ENCODE measurements at places on chromosomes 6 and 20.
A peak's percentile ranks its signal among the peaks of the same experiment; 100 is the strongest.

DNA sequence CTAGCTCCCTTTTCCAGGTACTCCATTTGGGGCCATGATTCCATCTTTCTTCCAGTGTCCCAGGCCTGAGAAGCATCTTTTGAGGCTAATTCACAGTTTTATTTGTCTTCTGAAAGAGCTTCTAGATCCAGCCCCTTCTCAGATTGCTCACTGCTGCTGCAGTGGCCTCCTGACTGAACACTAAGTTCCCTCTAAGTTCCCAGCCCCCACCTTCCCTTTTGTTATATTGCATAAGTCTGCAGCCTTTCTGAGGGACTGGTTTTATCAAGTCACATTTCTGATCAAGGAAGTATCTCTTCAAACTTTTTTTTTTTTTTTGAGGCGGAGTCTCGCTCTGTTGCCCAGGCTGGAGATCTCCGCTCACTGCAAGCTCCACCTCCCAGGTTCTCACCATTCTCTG lies 10.7 kb downstream of the MAPRE1 start:
- DNase-seq, result no peak

GRCh38 chr20:37380864-37381579 lies 35.1 kb downstream of the SRC start:
- DNase-seq, result no peak

DNA sequence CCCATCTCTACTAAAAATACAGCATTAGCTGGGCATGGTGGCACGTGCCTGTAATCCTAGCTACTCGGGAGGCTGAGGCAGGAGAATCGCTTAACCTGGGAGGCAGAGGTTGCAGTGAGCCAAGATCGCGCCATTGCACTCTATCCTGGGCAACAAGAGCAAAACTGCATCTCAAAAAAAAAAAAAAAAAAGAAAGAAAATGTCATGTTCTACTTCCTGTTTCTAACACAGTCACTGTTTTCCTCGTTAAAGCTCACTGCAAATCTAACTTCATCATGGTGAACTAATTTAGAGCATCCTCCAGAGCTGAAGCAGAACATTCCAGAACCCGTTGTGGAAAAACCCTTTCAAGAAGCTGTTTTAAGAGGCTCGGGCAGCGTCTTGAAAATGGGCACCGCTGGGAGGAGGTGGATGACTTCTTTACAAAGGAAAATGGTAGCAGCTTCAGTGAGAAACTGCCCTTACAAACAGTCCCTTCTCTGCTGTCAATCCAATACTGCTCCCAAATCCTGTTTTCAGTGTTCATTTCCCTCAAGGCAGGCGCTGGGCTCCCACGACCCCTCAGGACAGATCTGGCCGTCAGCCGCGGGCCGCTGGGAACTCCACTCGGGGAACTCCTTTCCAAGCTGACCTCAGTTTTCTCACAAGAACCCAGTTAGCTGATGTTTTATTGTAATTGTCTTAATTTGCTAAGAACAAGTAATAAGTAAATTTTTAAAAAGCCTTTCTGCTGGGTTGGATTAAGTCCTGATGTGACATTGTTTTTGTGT lies 12.5 kb downstream of the CTSZ start:
- DNase-seq, result no peak

DNA sequence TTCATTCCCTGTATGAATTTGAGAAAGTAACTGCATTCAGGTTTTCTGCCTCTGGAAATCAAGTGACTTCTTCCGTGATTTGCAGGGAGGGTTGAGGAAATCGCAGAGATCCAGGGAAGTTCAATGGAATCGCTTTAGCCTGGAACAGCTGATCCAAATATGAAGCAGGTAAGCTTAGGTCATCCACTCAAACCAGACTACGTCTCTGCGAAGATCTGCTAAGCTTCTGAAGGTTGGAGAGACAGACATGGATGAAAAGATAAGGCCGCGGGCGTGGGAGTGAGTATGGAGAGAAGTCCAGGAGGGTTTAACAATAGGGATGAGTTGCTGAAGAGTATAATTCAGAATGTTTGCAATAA lies 34.2 kb upstream of the BTN3A2 start:
- no peak for DNase-seq

DNA sequence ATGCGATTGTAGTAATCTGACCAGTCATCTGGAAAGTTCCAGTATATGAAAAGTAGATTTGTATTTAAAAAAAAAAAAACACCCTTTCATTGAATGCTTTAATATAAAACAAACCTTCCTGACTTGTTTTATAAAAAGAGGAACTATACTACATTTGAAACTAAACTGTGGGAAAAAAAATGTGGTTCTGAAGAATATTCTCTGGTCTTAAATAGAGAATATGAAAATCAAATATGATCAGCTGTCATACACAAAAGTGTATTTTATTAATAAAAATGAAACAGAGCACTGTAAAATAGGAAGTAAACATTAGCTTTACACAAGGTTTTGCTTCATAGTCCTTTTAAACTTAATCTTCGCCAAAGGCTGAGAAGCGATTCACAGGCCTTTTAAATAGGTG lies 25.3 kb upstream of the CD83 start:
- DNase-seq, result no peak

GRCh38 chr20:13322198-13322597 lies 101.1 kb downstream of the ISM1 start:
- DNase-seq, result no peak

DNA sequence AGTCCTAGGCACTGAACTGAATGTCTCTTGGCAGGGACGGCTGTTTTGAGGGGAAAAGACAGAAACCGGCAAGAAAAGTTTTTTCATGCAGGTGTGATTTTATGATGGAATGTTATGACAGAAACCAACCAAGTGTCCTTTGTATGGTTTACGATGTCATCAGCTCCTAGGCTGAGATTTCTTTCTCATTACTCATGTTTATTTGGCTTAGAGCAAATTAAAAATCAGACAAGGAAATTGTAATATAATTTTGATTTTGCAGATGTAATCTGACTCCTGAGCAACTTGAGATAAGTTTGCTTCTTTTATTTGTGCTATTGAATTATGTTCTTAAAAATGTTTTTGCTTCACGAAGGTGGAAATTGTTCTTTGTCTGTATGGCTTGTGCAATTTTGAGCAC lies 58.8 kb upstream of the MAP3K7 start:
- DNase-seq, result no peak

DNA sequence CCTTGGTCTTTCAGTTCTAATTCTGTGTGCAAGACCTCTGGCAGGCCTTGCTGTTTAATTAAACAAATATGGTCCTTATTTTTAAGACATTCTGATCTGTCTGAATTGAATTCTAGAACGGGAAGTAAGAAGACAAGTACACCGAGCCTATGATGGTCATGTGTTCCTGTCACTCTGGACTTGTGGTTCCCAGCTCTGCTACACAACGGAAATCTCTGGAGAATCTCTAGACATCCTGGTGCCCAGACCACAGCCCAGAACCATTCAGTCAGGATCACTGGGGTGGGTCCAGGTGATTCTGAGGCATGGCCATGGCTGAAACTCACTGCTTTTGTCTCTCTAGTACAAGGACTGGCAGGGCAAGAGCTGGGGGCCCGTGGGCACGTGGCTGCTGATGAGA lies 15.9 kb upstream of the KCNK16 start:
- no peak for DNase-seq

- peak; percentile 50 for DNase-seq
Observed at GRCh38 chr6:89368107-89368506, 15.6 kb upstream of the UBE2J1 start.

DNA sequence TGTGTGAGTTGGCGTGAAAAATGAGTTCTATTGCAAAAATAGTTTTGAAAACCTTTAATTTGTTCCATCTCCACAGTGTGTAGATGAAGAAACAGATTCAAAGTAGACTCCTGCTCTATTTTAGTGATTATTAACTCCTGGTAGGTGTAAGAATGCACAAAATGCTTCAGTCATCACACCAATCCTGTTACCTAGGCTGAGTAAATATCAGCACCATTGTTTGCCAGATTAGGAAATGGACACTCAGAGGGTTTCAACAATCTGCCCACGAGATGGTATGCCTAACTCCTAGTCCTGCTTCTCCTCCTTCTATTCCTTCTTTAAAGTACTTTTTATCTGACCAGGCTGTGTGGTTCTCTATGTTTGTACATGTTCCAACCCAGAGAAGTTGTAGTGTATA lies 108.9 kb upstream of the AHI1 start:
- no peak for DNase-seq

DNA sequence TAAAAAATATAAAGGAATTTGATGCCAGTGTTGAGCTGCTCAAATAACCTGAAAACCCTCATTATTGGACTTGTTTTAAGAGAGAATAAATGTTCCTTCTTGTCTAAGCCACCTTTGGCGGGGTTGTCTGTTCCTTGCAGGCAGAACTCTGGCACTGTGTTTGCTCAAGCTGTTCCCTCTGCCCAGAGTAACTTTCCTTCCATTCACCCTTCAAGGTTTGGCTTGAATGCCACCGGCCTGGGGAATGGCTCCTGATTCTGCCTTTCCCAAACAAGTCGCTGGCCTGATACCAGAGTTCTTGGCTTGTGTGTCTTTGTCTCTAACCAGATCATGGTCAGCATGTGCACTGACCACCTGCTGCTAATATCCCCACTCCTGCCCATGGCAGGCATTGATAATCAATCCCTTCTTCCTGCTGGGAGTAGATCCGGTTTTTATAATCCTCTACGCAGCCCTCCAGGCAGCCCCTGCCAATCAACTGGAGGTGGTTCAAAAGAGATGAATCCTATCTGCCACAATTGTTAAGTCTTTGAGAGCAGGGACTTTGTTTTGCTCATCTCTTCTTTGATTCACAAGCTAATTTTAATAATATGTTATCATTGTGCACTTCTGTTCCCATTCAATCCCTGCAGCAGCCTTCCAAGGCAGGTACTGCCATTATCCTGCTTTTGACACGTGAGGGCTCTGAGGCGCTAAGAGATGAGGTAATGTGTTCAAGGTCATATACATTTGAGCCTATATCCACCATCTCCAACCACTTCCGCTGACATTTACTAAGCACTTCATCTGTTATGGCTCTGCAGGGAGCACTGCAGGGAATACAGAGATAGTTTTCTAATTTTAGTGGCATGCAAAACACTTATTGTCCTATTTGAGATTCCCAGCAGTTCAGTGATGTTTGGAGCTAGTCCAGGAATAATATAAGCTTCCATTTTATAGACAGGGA lies 3.1 kb upstream of the CCM2L start:
- no peak for DNase-seq

- no peak for DNase-seq
Observed at GRCh38 chr6:46521464-46521971, 30.3 kb upstream of the RCAN2 start.

DNA sequence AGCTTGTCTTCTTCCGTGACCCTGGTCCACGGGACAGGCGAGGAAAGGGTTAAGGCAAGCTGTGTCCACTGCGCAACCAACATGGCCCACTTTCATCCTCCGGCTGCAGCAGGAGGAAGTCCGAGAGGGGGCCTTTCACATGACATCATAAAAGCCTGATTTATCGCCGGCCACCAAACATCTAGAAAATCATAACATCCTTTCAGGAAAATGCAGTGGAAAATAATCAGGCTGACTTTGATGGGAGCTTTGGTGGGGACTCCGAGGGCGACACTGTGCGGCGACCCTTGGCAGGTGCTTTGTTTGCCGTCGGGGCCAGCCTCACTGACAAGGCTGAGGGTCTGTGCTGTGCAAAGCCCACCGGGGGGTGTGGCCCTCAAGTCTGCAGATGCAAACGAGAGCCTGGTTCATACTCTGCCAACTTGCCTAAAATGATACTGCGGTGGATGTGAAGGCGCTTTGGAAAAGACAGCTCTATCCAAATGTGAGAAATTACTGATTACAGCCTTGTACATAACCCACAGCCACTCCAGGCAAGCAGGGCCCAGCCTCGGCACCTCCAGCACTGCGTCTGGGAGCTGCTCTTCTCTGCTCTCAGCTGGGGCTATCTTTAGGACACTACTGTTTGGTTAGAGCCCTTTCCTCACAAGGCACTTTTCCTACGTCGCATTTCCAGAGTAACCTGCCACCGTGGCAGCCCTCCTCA lies 25.7 kb downstream of the FOXC1 start:
- DNase-seq, result no peak

DNA sequence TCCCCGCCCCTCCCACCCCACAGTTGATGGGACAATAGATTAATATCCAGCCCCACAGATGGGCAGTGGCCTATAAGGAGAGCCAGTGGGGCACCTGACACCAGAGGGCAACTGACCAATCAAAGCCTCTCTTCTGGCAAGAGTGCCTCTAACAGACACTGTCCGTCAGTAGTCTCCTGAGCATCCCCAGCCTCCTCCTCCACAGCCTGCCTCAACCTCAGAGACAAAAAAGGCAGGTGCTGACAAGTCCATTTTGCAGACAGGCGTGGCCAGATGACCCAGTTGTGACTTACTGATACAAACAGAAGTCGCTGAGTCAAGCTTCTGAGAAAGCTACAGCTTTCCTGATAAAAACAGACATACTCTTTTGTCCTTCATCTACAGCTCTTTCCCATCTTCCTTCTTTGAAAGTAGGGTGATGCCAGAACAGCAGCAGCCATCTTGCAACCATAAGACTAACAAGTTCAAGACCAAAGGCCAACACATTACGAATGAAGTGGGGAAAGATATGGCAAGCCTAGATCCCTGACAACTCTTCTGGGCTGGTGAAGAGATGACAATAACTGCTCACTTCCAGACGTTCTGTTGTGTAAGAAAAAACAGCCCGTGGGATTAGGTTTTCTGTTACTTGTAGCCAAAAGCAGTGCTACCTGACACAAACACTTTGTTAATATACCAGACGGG lies 12.3 kb downstream of the PPIL1 start:
- no peak for DNase-seq

DNA sequence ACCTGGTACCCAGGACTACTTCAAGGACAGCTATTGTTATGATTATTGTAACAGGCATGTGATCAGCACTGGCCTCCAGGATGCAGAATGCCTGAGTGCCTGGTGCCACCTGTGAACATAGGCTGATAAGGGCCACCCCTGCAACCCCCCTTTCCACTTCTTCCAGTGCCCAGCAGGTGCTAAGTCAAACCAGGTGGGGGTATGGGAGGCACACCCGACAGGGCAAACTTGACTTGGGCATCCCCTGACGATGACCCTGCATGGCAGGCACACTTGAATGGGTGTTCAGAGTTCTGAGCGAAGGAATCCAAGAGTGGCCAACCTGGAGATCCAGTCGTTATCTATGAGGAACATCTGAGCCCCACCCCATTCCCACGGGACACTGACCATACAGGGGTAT lies 3.4 kb downstream of the ADA start:
- no peak for DNase-seq

DNA sequence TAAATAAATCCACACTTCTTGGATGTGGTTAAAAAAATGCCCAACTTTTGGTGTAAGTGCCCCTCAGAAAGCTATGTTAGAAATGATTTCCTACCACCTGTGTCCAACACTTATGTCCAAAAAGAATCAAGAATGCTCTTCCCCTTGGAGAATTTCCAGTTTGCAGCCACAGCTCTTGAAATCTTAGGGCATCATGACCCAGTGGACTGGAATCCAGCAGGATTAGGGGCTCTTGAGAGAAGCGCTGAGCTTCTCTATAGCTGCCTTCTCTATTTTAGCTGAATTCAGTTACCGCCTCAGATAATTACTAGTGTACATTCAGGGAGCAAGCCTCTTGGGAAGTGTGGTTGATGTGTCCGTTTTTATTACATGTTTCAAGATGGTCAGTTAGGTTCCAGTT lies 2.5 kb downstream of the PHACTR1 start:
- no peak for DNase-seq

Data from stimulated activated CD4-positive, alpha-beta T cell treated with anti-CD3 and anti-CD28 coated beads, TNF-alpha, amount 100 ng/mL, for 24 hours (primary cell).